ENCODE measurements at places on chromosomes 2 and 18.
A peak's percentile ranks its signal among the peaks of the same experiment; 100 is the strongest.

- peak; percentile 2 for DNase-seq
These were observed 21.1 kb downstream of the CPS1 start for GRCh38 chr2:210577263-210578071.

GRCh38 chr2:54114936-54115283 lies 505 bp upstream of the ACYP2 start:
- no peak for DNase-seq

DNA sequence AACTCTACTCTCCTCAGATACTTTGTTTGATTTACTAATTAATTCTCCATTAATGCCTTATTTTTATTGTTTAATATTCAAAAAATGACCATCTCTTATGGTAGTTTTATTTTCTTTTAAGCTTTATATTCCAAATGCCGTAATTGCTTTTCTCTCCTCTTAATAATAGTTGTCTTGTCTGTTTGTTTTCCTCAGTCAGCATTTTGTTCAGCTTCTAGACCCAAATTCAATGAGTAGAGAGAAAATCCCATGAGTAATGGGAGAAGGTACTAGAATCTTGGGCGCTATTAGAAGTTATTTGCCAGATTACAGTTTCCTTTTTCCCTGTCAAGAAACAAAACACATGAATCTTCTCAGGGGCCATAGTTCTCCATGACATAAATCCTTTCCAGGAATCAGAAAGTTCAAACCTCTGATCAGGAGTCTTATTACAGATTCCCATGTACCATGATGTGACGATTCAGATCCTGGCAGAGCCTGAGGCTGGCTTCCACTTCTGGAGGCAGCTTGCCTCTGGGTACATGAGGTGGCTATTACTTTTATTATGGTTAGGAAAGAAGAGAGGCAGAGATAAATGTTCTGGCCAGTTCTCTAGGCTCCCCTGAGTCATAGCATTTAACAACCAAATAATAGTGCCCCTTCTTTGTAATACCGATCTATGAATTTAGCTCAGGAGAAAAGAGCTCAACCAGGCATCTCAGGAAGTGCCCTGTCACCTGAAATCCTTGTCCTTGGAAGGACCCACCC lies 485.1 kb upstream of the SETBP1 start:
- DNase-seq = no peak

- peak; percentile 35 for DNase-seq
These were observed 1.0 kb downstream of the ZCCHC2 start for GRCh38 chr18:62523631-62524439.

DNA sequence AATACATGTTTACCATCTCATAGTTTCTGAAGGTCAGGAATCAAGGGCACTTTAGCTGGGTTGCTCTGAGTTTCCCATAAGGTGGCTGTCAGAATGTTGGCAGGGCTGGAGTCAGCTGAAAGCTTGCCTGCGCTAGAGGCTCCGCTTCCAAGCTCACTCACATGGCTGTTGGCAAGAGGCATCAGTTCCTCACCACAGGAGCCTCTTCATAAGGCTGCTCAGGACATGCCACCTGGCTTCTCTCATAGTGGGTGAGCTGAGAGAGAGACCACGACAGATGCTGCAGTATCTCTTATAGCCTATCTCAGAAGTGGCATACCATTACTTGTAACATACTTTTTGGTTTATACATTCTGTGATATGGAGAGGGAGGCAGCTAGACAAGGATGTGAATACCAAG lies 7.2 kb downstream of the HADHB start:
- DNase-seq = no peak

DNA sequence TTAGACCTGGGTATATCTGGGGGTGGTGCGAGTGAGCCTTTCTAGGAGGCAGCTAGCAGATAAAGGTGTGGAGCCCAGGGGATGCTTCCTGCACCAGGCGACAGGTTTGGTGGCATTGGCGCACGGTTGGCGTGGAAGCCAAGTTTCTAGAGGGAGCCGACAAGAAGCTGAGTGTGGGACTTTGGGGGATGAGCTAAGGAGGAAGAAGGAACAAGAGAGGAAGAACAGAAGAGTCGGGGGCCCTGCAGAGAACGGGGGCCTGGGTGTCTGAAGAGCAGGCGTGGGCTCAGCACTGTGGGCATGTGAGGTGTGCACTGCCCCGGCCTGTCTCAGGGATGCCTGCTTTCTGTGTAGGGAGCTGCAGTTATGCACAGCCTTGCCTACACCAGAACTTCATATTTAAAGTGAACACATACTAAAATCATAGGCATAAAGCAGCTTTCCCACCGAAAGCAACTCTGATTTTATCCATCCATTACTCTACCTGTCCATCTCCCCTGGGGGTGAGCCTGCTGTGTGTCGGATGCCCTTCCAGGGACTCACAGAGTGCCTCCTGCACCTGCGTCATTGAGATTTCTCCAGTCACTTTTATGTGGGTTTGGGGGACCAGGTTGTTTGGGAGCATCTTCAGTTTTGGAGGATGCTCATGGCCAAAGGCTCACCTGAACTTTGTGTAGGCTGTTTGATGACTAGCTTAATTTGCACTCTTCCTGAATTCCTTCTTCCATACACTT lies 149.7 kb downstream of the LDLRAD4 start:
- no peak for DNase-seq

DNA sequence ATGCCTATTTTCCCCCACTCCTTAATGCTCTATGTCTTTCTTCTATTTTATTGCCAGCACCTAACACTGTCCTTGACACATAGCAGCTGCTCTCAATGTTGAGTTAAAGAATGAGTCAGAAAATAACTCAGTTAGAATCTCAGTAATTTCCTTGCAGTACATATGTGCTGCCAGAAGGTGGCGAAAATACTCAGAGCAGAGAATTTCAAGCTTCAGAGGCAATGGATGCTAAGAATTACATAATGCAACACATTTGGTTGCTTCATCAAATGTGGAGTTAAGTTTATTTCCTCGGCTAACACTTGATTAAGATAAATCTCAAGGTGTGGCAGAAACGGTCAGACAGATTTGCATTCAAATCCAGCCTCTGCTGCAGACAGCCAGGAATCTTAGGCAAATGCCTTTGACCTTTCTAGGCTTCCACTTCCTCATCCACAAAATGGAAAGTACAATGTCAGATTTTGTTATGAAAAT lies 105.6 kb downstream of the VSNL1 start:
- DNase-seq = peak; percentile 42

- no peak for DNase-seq
These were observed 89.4 kb downstream of the ARHGAP15 start for GRCh38 chr2:143218621-143219020.

GRCh38 chr2:3970791-3971651 lies 267.6 kb downstream of the DCDC2C start:
- no peak for DNase-seq

- no peak for DNase-seq
These were observed 205.1 kb upstream of the RBBP8 start for GRCh38 chr18:22728016-22728415.

DNA sequence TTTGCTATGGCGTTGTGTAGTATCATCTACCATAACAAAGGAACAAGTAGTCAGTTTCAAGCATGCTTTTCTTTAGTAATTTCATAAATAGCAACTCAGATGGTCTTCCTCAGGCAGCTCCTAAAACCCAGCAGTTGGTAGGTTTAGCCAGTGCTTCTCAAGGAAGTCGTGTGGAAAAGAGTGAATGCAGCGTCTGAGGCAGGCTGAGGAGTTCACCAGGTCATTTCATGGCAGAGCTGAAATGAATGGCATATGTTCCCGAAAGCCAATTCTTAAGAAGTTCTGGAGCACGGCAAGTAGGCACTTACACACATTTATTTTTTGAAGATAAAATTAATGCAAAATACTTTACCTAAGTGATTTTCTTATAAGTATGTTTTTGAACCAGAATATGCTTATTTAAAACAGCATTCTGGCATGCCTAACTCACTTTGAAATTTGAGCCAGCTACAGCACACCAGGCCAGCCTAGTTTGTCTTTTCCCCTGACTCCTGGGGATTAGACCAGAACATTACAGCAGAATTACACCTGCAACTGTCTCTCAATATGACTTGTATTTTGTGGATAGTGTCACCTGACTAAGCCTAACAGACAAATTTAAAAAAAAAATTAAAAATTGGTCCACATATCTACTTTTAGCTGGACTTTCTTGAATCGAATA lies 62.2 kb downstream of the OSBPL6 start:
- no peak for DNase-seq

DNA sequence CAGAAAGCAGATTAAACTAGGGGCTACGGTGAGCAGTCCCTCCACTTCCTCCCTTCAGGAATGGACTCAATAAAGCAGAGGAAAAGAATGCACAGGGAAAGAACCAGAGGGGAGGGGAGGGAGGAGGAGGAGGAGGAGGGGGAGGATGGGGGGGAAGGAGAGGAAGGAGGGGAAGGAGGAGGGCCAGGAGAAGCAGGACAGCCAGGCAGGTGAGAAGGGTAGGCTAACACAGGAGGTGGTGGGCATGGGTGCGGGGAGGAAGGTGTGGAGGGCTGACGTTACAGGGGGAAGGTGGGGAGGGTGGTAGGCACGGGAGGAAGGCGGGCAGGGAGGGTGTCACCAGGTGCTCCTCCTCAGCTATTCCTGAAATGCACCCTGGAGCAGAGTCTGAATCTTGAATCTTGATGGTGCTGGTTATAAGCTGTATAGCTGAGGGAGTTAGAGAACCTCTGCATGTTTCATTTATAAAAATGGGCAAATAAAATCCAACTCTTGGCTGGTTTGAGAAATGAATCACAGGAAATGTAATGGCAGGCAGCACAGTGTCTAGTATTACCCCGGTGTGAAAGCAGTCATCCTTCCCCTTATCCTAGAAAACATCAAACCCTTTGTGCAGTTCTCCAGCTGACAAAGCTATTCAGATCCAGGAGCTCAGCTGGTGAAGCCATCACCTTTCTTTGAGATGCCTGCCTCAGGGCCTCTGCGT lies 3.4 kb downstream of the TMEM18 start:
- DNase-seq = no peak

GRCh38 chr2:24400207-24400907 lies 40.0 kb upstream of the ITSN2 start:
- no peak for DNase-seq

DNA sequence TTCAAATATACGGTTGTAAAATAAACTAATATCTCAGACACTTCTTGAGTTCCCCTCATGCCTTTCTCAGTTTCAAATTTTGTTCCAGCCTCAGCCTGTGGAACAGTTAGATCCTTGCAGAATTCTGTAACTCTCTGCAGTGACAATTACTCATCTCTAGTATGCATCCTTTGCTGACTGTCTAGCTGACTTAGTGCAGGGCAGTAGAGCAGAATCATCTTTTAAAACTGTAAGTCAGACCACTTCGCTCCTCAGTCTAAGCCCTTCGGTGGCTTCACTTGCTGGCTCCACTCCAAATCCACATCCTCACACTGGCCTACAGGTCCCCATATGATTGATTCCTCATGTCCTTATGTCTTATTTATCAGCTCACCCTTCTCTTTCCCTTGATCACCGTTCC lies 164.1 kb upstream of the ZSWIM2 start:
- DNase-seq = no peak

- DNase-seq = no peak
These were observed 69.7 kb upstream of the LYPD6B start for GRCh38 chr2:148968776-148969319.

DNA sequence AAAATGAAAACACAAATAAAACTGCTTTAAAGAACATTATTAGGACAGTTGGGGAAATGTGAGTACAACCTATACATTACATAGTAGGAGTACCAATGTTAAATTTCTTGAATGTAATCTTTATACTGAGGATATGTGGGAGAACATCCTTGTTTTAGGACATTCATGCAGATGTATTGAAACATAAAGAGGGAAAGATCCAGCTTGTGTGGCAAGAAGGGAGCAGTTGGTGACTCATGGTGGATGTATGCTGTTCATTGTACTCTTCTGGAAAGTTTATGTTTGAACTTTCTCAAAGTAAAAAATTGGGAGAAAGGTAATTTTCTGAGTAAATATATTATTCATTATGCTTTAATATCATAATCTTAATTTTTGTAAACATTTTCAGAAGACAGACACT lies 132.1 kb upstream of the DLGAP1 start:
- no peak for DNase-seq

DNA sequence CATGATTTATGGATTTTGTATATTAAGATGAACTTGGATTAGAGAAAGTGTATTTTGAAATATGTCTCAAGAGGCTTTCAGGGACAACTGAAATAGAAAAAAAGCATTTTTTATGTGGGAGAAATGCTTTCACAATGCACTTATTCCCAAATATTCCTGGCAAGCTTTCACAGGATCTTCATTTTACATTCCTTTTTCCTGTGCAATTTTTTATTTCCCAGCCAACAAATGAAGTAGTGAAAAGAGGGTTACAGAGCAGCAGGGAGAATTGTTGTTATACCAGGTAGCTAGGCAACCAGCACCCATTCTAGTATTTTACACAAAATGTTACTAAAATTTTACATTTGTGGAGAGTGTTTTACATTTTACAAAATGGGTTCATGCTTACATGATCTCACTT lies 167.0 kb upstream of the RPRM start:
- DNase-seq = no peak

DNA sequence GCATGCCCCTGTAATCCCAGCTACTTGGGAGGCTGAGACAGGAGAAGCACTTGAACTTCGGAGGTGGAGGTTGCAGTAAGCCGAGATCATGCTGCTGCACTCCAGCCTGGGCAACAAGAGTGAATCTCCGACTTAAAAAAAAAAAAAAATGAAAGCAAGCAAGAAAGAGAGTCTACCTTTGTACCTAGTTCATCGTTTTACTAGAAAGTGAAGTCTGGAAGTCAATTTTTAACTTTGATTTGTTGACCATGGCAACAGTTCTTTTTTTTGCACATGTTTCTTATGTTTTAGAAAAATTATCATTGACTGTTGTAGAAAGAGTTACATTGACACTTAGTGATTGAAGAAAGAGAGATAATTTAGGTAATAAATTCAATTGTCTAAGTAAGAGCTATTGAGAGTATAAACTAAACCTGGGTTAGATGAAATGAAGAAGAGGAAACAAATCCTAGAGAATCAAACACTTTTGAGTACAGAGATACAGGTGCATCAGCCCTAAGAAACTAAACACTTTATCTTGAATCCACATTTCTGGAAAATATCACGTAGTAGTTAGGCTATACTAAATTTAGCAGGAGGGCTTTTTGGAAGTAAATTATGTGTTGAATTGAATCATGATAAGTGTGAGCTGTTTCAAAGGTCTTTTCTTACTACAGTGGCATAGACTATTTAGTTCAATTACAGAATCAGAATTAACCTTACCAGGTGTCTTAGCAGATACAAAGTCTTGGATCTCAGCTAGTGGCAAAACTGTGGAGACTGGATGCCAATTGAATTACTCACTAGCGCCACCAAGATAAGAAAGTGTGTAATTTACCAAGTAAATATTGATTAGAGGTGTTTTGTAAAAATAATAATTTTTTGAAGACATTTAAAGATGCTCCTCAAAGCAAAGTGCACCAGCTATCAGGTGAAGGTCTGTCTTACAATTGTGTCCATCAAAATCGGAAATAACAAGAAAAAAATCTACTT lies 303.4 kb upstream of the NRXN1 start:
- no peak for DNase-seq

GRCh38 chr2:27771202-27771547 lies 344 bp upstream of the MRPL33 start:
- DNase-seq = no peak

Measured in CD4-positive, alpha-beta T cell treated with Interleukin-6 at 100 ng/mL for 8 hours (primary cell).